CD4-positive, alpha-beta T cell treated with Interleukin-17A for 4 hours (primary cell): ENCODE measurements at places on chromosomes 5 and 9.

- no peak for DNase-seq
Observed at GRCh38 chr5:129747572-129748407, at the start of gene MINAR2. Gene MINAR2, plus strand, starts transcription at chr5:129748094. Its CDS starts 97 bp downstream, at chr5:129748191.

- DNase-seq: peak; percentile 43
Observed at GRCh38 chr5:150562832-150563231, 54.9 kb downstream of the NDST1 start.

DNA sequence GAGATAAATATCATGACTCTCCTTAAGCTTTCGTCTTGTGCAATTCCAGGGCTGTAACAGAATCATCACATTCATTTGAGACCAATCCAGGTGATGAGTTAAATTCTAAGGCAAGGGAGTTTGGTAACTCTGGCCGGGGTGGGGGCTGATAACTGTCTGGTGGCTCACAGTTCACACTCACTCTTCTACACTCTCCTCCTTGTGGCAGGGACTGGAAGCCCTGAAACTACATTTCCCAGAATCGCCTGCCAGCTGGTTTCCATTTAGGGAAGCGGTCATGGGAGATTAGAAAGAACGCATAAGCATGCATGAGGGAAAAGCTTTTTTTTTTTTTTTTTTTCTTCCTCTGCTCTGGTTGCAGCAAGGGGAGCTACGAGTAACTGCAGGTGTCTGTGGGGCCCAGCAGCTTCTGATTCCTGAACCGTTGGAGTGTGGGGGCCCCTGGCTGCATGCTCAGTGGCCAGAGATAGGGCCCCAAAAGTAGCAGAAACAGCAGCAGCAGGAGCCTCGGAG lies 154.8 kb upstream of the TBC1D2 start:
- no peak for DNase-seq

DNA sequence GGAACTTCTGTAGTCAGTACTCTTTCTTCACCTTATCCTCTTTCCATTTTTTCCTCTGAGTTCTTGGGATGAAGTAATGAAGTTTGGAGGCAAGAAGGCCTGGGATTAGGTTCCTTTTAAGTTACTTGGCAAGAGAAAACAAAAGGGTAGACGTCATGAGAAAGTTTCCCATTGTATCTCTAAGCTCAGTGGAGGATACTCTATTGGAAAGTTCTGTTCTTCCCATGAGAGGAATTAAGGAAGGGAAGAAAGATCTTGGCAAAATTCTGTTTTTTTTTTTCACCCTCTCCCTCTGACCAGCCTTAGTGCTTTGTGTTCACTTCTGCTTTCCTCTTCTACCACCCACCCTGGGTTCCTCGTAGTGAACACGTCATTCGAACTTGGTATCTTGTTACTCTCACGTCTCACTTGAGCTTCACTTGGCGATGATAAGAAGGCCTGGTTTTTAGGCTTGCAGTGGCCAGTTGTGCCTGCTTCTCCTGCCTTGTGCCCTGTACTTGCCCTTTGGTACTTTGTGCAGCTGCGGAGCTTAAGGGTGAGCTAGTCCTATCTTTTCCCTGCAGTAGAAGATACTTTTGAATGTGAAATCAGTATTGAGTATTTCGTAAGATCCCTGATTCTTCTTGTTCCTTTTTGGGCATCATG lies 67.0 kb downstream of the ARHGAP26 start:
- no peak for DNase-seq

GRCh38 chr5:156913719-156914370 lies 49.2 kb downstream of the TIMD4 start:
- peak; percentile 61 for DNase-seq

DNA sequence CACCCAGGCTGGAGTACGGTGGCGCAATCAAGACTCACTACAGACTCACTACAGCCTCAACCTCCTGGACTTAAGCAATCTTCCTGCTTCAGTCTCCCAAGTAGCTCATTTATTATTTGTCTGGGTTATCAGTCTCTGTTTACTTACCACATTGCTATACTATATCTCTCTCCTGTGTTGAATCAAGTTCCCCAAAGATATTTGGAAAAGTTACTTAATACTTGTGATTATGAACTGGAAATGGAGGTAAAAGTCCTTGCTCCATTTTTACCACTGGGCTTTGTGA lies 55.6 kb downstream of the ANGPTL2 start:
- no peak for DNase-seq

GRCh38 chr5:61659221-61659696 lies 327.2 kb downstream of the ZSWIM6 start:
- no peak for DNase-seq

- no peak for DNase-seq
Observed at GRCh38 chr9:92717201-92718085, 47.2 kb downstream of the BICD2 start.

DNA sequence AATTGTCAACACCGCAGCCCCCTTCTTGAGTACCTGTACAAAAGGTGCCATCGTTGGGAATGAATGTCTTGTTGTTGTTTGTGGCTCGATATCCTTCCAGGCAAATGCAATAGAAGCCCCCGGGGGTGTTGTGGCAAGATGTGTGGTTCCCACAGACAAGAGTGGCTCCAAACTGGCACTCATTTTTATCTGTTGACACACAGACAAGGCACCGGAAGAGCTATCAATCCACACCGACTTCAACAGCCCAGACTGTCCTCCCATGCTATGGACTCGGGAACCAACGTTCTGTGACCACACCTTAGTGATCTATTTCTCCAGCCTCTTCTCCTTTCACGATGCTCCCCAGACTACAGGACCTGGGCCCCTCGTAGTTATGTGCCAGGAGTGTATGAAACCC lies 25.9 kb downstream of the SUSD1 start:
- no peak for DNase-seq

DNA sequence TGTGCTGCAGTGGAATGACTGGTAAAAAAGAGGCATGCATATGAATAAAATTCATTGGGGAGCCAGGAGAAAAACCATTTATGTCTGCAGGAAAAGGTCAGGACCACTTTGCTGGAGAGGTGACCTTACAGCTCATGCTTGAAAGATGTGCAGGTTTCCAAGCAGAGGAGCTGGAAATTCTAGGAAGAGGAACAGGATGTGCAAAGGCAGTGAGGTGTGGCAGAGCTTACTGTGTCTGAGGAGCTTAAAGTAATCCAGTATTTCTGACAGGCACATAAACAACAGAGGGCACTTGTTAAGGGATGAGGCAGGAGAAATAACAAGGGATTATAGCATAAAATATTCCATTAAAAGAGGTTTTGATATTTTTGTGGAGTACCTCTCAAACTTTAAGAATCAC lies 203.2 kb downstream of the CD180 start:
- DNase-seq: no peak

DNA sequence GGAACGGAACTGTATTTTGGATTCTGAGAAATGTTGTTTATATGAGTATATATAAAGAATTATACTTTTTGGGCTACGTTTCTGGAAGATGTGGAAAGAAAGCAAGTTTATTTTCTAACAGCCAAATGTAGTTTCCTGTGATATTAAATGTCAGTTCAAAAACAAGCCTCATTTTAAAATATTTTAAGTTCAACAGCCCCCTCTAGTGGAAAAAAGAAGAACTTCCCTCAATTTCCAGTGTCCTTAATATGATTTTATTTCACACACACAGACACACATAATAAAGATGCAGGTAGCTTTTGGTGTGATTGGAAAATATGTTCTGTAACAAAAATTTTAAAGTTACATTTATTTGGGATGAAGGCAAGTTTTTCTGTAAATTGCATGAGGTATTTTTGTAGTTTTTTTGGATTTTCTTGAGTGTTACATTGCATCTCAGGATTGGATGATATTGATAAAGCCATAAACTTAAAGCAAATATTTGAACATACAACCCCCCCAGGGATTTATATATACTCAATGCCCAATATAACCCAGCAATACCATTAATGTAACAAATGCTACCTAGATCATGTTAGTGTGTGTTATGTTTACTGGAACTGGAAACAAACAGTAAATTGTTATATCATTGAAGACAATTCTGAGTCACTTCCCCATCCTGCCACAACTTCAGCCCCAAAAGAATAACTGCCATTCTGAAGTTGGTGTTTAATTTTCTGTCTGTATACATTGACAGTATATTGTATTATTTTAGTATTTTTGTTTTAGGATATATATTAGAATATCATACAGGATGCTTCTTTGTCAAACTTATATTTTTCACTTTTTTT lies 54.0 kb downstream of the CCDC171 start:
- peak; percentile 8 for DNase-seq

DNA sequence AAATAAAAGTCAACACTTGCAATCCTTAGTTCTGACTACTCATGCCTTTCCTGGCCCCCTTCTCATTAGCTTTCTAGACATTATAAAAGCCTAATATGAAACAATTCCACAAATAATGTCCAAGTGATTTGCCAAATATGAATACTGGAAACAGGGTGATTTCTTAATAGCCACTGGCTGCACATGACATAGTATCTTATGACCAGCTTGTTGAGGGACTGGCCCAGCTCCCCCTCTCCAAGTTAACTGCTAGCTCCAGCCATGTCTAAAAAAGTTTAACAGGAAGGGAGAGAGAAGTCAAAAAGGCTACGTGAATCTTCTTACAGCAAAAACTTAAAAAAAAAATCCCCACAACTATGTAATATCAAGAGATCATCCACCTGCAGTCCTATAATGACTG lies 1.5 kb downstream of the CERT1 start:
- DNase-seq: no peak

DNA sequence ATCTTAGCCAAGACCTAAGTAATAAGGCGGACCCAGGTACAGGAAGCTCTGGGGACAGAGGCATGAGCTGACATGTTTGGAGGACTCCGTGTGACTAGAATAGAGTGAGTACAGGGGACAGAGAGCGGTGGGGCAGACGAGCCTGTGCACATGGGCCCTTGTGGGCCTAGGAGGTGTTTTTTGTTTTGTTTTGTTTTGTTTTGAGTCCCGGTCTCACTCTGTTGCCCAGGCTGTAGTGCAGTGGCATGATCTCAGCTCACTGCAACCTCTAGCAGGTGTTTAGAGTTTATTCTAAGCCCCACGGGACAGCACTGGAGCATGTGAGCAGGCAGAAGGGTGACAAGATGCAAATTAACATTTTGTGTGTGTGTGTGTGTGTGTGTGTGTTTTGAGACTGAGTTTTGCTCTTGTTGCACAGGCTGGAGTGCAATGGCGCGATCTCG lies 3.1 kb upstream of the EEIG1 start:
- DNase-seq: peak; percentile 35

GRCh38 chr5:74560245-74560644 lies 80.3 kb downstream of the ENC1 start:
- no peak for DNase-seq

GRCh38 chr9:109499093-109499630 lies 1.1 kb upstream of the PTPN3 start:
- no peak for DNase-seq

- DNase-seq: no peak
Observed at GRCh38 chr5:157747766-157748700, 4.5 kb downstream of the LSM11 start.

DNA sequence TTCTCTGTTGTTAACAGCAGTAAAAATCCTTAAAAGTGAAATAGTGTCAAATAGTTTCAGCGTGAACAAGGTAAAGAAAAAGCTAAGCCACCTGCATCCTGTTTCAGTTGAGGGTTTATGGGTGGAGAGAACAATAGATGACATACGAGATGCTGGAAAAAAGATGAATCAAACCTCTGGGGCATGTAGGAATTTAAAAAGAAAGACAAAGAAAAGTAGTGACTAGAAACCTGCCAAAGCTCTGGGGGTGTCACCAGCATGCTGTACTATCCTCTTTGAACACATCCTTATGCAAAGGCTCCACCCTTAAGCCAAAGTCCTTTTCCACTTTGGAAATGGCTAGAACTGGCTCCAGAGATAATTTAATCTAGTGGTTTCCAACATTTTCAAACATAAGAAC lies 22.2 kb downstream of the SCAI start:
- DNase-seq: no peak

DNA sequence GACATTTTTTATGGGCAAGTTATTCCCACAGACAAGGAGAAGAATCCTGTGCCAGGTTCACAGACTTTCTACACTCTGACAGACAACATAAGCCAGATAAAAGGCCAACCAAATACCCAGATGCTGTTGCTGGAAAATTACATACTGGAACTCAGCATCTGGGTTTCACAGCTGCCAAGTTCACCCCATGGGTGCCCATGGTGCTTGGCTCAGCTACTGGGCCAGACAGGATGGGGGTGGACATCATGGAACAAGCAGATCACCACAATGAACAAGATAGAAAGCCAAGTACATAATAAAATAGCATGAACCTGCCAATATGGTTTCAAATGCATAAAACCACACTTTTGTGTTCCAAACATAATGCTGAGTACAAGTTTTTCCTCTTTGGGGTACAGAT lies 999.8 kb downstream of the NR2F1-AS1 start:
- DNase-seq: no peak

GRCh38 chr5:84260140-84260539 lies 124.5 kb downstream of the EDIL3 start:
- no peak for DNase-seq

- DNase-seq: no peak
Observed at GRCh38 chr5:71679714-71680113, 39.4 kb upstream of the CARTPT start.

DNA sequence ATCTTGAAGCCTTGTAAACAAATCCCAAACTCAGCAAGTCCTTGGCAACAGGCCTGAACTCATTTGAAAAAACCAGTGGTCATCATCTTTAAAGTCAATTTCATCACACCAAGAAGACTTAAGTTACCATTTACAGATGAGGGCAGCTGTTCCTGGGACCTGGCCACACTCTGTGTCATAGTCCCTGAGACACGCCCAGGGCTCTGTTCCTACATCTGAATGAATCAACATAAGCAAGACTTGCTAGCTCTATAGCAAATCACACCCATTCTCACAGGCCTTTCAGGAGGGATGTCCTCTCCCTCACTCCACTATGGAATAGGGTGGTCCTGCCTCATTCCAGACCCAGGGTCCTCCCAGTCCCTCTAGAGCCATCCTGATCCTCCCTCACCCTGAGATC lies 142.8 kb downstream of the NSG2 start:
- DNase-seq: no peak

DNA sequence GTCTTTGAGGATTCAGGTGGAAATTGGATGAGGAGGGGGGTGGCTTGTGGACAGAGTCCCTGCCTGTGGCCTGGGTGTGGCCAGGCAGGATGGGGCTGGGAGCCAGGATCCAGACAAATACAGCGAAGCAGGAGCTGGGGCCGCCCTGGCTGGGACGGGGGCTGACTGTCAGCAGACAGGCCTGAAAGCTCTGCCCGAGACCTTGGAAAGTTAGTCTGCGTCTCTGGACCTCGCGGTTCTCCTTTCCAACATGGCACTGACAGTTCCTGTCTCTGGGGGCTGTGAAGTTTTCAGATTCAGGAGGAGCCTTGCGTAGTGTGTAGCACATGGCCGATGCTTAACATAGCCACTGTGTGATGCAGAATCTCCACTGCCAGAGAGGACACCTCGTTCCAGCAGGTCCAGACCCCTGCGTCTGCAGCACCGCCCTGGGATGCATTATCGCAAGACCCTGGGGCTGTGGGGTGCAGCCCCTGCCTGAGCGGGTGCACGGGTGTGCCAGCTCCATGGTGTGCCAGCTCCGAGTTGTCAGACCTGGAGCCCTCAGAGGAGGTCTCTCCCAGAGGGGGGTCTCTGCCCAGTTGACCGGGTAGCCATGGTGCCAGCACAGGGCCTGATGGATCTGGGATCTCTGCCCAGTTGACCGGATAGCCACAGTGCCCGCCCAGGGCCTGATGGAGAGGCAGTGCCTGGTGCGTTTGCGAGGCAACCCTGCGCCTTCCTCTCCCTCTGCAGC lies 89.3 kb downstream of the COL5A1 start:
- DNase-seq: no peak
